T-cell (primary cell): ENCODE measurements at places on chromosomes 4 and X. TPM values are rescaled to one million over a fixed set of nuclear protein-coding genes. Genes with fewer than 3 reads are reported as not detected.

Gene ZNF732
- not detected for total RNA-seq

DNA sequence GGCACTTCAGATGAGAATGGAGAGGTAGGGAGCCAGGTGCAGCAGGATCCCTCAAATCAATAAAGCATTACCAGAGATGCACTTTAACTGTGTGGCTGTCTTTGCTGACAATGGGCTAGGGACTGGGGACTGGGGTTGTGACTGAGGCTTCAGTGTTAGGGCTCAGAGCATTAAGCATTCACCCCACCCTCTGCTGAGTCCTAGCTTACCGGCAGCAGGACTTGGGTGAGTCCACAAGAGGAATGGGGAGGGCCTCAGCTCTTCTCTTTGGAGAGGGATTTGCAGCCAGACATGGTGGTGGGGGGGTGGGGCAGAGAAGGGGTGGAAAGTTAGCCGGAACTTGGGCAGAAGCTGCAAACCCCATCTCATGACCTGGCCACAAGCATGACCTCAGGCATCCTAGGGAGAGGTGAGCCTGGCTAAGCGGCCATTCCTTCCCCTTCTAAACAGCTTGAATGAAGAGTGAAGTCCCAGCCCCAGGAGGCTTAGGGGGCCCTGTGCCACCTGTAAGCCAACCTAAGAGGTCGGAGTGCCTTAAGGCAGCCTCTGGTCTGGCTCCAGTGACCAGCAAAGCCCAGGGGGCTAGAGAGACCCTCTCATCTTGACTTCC, 78.4 kb downstream of the STARD8 start:
- no peak for DNase-seq

- no peak for DNase-seq
Observed at GRCh38 chrX:74370487-74370886, 50.8 kb upstream of the SLC16A2 start.

DNA sequence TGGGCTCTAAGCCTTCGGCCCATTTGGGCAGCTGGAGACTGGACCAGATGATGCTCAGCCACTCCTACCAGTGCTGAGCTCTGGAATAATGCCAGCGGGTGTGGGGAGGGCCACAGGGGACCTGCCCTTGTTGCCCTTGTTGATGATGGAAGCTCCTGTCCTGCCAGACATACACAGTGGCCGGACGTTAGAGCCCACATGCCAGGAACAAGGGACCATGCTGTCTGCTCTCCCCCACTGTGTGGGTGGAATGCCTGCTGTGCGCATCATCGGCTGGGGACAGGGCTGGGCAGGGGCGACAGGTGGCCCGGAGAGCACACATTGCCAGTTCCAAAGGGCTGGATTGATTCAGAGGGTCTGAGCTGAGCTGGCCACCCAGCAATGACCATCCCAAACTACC, 2.0 kb downstream of the ABLIM2 start:
- DNase-seq: no peak

- DNase-seq: no peak
Observed at GRCh38 chrX:63747331-63747730, 37.7 kb downstream of the ARHGEF9 start.
